ENCODE measurements at places on chromosomes 13 and 19. TPM values are rescaled to one million over a fixed set of nuclear protein-coding genes. Genes with fewer than 3 reads are reported as not detected.

GRCh38 chr13:20424949-20425348 is 100.7 kb downstream of the CRYL1 start:
- DNase-seq, result no peak

DNA sequence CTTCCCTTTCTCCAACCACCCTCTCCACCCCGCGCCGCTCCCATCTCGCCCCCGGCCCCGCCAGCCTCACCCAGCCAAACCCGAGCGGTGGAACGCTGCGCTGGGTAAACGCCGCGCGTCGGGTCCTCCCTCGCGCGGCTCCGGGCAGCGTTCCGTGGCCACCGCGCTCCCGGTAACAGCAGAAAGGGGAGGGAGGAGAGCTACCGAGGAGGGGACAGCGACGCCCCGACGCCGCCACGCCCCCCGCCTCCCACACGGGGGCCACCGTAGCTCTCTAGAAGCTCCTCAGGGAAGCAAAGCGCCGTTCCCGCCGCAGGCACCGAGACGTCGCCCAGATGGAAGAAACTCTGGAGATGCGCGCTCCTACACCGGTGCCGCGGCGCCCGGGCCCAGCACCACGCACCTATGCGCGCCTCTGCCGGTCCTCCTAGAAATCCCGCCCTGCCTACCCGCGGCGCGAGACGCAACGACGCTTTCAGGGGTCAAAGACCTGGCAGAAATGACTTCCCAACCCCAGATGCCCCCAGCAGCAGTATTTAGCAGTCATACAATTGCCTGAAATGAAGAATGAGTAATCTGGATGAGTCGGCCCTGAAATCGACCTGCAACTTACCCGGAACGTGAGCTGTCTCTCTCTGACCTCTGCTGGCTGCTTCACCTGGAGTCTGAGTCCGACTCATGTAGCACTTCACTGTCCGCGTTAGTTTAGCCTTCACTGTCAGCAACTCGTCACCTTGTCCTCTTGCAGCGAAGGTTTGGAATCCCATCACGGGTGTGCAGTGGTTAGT is at the start of gene RUBCNL:
Gene RUBCNL, minus strand, starts transcription at position 189 of the 788 bp plus-strand sequence. CDS start 14,777 bp downstream, outside the sequence.
- no peak for DNase-seq

GRCh38 chr19:51364200-51365106 is 1.7 kb downstream of the ETFB start:
- DNase-seq, result no peak

DNA sequence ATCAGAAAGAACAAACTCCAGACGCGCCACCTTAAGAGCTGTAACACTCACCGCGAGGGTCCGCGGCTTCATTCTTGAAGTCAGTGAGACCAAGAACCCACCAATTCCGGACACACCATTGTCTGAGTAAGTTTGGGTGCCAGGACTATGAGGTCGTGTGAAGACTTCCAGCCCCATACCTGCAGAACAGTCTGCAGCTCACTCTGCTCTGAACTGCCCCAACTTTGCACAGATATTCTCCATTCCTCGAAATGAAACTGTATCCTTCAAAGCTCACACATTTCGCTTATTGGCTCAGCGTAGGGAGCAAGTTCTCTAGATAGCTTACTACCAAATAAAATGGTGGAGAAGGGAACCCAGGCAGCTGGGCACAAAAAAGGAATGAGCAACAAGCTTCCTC is 2.6 kb upstream of the CYP4F2 start:
- no peak for DNase-seq

DNA sequence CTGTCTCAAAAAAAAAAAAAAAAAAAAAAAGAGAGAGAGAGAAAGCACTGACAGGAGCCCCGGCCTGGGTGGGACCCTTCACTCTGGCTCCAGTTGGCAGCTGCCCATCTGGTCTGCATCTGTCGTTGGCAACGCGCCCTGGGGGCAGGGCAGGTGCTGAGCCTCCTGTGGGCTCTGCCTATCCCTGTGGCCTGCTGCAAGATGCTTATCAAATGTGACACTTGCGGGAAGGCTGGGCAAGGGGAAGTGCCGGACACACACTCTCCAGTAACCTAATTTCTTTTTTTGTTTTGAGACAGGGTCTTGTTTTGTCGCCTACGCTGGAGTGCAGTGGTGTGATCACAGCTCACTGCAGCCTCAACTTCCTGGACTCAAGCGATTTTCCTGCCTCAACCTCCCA is 10.7 kb upstream of the KPTN start:
- no peak for DNase-seq

Gene C19orf67
- 0.12 TPM for polyA plus RNA-seq

Gene PDCD5
- 131 TPM for polyA plus RNA-seq

Gene PRODH2
- 0.21 TPM for polyA plus RNA-seq
